ENCODE measurements at places on chromosomes 13 and 19. TPM values are rescaled to one million over a fixed set of nuclear protein-coding genes. Genes with fewer than 3 reads are reported as not detected.

- DNase-seq: no peak
Observed at GRCh38 chr19:39047073-39047472, 14.7 kb upstream of the FBXO27 start.

NKPD1 gene
- 0.27 TPM for total RNA-seq

DNA sequence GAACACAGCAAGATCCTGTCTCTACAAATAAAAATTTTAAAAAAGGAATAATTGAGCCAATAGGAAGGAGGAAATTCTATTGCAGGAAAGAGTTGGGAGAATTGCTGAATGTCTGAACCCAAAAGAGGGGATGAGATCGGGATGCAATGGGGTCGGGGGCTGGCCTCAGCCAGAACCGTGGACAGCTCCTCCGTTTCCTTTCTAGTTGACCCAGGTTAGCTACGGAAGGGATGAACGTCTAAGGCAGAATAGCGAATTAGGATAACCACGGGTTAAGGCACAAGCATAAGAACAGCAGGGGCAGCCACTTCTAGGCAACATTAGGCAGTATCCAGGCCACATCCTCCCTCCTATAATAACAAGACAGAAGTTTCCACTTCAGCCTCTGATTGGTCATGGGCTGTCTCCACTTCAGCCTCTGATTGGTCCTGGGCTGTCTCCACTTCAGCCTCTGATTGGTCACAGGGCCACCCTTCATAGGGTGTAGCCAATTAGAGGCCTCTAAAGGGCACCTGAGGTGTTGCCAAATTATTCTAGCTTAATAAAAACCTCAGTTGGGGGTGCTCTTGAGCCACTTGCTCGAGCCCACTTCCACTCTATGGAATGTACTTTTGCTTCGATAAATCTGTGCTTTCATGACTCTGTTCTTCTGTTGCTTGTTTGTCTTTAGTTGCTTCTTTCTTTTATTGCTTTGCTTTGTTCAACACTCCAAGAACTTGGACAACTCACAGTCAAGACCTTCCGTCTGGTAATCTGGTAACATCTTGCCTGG is 24.9 kb upstream of the TPM4 start:
- peak; percentile 26 for DNase-seq

DNA sequence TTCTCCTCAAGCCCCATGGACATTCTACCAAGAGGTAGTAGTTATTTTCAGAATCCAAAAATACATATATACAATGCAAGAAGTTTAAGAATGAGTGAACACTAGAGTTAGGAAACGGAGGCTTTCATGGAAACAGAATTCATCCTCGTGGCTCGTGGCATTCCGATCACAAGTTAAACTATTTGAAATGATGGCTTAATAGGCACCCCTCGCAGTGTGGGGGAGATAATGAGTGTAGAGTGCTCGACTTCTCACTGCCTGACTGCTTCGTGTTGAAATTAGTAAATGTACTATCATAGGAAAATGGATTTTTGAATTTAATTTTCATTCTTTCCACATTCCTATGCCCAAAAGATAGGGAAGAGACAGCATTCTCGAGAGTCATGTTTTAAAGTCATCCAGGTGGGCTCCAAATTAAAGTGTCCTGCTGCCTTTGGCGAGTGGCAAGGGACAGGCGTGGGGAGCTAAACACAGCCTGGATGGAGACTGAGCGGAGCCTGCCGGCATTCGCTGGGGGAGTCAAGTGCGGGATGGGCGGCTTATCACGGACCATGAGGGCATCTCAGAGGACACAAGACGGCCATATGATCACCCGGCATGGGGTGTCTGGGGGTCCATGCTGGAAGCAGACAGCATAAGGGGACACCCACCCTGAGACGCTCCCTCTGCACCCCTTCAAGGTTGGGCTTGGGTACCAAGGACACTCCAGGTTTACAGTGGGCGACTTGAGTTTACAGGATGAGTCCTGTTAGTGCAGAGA is 165.2 kb downstream of the TEX29 start:
- no peak for DNase-seq

- no peak for DNase-seq
Observed at GRCh38 chr13:62171697-62172096, 756.0 kb upstream of the PCDH20 start.

- no peak for DNase-seq
Observed at GRCh38 chr19:48656840-48657474, 11.0 kb upstream of the CA11 start.

DNA sequence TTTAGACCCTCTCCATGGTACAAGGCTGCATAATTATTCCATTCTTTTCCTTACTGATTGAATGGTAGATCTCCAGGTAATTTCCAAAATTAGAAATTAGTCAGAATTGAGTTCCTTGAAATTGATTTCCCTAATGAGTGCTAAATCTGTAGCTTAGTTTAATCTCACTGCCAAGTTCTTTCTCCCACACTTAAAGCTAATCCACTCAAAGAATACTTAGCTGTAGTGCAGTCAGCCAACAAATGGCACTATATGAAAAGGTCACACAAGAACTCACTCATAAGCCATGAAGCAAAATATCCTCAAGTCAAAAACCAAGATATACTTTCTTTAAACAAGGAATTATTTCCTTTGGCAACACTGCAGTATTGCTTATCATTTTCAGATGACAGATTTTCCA is 62.0 kb downstream of the XPO4 start:
- no peak for DNase-seq

TMEM238 gene
- total RNA-seq: 2.7 TPM

DNA sequence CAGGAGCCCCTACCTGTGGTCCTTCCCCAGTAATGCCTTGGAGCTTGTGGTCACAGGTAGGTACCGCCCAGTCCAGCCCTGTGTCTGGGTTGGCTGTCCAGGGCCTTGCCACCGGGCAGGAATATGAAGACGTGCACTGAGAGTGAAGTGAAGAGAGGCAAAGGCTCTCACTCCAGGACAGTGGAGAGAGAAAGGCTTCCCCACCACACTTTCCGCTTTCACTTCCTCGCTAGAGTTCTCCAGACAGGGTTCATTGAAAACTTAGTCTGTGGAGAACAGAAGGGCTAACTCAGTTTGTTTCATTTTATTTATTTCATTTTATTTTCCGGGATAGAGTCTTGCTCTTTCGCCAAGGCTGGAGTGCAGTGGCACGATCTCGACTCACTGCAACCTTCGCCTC is 14.2 kb downstream of the FCAR start:
- DNase-seq: no peak

ZNF714 gene
- 34.2 TPM for total RNA-seq

GRCh38 chr19:46303691-46304397 is 7.0 kb downstream of the HIF3A start:
- DNase-seq: peak; percentile 62

DNA sequence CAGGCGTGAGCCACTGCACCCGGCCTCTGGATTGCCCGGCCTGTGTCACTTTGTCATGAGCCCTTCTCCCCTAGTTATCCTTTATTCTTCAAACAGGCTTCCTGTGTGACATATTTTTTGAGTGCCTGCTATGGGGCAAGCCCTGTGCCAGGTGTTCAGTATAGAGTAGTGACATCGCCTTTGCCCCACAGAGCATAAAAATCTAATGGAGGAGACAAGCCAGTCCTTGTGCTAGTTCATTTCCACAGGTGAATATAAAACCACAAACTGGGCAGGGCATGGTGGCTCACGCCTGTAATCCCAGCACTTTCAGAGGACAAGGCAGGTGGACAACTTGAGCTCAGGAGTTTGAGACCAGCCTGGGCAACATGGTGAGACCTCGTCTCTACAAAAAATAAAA is 43.2 kb downstream of the BBC3 start:
- no peak for DNase-seq

DNA sequence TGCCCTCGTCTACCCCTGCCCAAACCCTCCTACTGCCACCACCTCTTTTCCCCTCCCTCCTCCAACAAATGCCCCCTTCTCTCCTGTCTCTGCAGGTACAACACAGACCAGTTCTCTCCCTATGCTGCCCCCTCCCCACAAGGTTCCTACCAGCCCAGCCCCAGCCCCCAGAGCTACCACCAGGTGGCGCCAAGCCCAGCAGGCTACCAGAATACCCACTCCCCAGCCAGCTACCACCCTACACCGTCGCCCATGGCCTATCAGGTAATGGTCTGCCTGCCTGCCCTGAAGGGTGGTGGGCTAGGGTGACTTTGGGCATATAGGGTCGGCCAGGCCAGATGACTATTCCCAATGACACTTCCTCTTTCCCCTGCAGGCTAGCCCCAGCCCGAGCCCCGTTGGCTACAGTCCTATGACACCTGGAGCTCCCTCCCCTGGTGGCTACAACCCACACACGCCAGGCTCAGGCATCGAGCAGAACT is 6.5 kb upstream of the TIMM50 start:
- peak; percentile 66 for DNase-seq

DNA sequence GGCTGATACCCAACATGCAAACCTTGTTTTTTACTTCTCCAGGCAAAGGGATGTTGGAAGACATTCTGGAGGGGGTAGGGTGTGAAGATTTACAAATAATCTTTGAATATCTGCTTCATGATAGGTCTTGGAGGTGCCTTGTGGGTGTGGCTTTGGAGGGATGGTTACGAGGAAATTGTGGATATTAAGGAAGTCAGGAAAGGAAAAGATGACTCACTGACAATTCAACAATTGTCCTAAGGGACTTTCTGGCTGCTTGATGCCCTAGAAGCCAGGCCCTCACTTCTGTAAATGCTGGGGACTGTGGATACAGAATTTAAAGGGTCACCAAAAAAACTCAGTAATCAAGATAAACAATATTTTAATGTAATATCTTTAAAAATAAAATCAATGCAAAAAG is 37.4 kb upstream of the ZNF527 start:
- no peak for DNase-seq

JSRP1 gene
- total RNA-seq: 1.2 TPM

ZNF575 gene
- not detected for total RNA-seq

- no peak for DNase-seq
Observed at GRCh38 chr13:69296130-69296529, 811.5 kb upstream of the ATXN8OS start.

DNA sequence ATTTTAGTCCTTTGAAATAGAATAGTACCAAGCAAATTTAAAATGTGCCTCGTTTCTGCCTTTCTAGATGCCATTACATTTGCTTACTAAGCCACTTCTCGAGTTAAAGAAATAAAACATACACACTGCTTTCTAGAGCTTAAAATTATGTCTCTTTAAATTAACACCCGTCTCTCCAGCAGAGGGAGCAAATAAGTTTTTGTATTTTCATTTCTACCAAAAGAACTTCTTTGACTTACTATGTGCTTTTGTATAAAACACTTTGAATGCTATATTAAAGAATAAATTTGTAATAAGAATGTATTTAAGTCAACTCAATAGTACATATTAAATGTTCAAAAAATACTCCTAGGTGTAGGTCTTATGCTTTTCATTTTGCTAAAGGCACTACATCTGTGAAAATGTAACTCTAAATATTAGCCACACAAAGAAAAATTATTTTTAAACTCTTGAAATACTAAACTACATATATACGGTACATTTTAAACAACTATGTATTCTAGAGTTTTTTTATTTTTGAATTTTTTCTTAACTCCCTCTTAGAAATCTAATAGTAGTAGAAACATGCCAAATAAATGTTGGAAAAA is 269.3 kb upstream of the MIR17HG start:
- DNase-seq: no peak

SMAD9 gene
- total RNA-seq: 4.5 TPM

DNA sequence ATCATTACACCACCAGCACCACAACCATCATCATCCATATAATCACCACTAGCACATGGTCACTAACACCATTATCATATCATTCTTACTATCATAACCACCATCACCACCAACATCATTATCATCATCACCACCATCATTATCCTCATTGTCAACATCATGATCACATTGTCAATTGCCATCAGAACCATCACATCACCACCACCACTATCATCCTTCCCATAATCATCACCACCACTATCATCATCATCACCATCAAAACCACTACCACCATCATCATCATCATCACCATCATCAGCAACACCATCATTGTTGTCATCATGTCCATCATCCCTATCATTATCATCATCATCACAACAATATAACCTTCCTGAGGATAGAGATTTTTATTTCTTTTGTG is 58.1 kb downstream of the MBD3L1 start:
- no peak for DNase-seq

PSG1 gene
- not detected for total RNA-seq

NLRP4 gene
- total RNA-seq: not detected

DNA sequence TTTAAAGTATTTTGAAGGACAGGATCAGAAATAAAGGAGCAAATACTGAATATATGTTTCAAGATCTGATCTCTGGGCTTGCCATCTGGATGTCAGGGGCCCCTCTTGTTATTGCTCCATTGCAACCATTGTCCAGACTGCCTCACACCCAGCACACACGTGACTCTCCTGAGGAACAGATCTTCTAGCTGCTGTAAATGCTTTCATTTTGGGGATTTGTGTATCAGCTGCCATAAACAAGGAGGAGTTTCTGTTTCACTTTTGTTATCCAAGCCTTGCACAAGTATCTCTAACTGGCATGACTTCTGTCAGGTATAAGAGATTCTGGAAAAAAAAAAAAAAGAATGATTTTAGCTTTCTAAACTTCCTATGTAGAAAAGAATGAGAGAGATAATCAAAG is 1624.1 kb upstream of the PRR20A start:
- DNase-seq: no peak

- DNase-seq: no peak
Observed at GRCh38 chr13:96193728-96194310, 103.9 kb downstream of the HS6ST3 start.

GRCh38 chr13:80454245-80454644 is 113.3 kb upstream of the SPRY2 start:
- DNase-seq: no peak

DNA sequence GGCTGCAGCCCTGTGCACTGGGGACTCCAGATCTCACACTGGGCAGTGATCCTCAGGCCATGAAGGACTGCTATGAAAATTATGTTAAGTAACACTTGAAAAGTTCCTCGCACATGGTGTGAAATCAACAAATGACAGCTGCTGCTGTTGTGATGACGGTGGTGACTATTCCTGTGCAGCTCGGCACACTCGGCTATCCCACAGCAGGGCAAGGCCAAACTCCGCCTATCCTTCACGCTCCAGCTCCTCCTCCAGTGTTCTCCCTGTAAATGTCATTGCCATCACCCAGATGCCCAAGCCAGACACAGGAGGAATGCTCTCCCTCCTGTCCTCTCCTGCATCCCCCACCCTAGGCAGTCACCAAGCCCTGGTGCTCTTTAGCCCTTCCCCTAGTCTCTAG is 31.3 kb downstream of the GRIK5 start:
- peak; percentile 42 for DNase-seq

SIGLEC8 gene
- total RNA-seq: 1.5 TPM

DNA sequence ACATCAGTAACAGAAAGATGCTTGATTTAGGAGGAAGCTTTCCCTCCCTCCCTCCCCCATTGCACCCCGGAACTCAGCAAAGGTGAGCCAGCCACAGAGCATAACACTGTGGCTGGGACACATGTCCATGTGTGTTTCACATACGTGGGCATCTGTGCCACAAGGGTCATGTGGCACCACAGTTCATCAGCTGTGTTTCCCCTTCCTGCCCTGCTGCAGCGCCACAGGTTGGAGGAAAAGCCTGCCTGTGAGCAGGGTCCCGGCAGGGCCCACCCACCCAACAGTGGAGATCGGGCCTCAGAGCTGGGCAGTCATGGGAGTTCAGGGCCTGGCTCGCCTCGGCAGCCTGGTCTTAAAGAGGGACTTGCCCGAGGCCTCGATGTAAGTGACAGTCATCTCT is 2.8 kb downstream of the ACP5 start:
- no peak for DNase-seq

- DNase-seq: no peak
Observed at GRCh38 chr19:2574478-2574931, 98.6 kb downstream of the GADD45B start.
